ENCODE measurements at places on chromosomes 7 and 10.
A peak's percentile ranks its signal among the peaks of the same experiment; 100 is the strongest.

DNA sequence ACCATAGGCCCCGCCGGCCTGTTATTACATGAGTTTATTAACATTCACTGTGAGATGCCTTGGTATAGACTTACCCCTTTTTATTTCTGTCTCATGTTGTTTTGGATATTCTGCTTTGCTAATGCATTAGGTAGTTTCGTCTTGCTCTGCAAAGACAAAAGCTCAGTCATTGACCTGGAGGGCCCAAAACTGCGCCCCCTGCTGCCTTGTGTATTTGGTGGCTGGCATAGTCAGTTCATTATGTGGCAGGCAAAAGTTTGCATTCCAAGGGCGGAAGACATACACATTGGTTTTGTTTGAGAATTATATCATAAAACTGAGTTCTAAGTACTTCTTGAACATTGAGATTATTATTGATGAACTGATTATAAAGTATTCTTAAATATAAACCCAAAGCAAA lies 372.5 kb downstream of the SDK1 start:
- peak; percentile 43 for DNase-seq

GRCh38 chr10:38047666-38048065 lies 37.2 kb downstream of the ZNF33A start:
- no peak for DNase-seq

DNA sequence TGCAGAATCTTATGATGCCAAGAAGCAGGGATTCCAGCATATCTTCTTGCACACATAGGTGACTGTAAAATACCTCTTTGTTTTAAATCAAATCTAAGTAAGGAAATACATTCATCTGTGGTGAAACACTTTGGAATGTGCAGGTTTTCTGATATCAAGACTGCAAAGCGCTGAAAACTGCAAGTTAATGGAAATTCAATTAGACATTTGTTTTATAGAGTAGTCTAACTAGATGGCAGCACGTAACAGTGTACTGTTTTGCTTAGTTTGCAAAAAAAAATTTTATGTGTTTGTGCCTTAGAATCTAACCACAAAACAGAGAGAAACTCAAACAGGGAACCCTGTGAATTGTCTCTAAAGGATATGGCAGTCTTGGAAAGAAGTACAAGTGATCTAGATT lies 259.2 kb downstream of the HDAC9 start:
- DNase-seq, result no peak

DNA sequence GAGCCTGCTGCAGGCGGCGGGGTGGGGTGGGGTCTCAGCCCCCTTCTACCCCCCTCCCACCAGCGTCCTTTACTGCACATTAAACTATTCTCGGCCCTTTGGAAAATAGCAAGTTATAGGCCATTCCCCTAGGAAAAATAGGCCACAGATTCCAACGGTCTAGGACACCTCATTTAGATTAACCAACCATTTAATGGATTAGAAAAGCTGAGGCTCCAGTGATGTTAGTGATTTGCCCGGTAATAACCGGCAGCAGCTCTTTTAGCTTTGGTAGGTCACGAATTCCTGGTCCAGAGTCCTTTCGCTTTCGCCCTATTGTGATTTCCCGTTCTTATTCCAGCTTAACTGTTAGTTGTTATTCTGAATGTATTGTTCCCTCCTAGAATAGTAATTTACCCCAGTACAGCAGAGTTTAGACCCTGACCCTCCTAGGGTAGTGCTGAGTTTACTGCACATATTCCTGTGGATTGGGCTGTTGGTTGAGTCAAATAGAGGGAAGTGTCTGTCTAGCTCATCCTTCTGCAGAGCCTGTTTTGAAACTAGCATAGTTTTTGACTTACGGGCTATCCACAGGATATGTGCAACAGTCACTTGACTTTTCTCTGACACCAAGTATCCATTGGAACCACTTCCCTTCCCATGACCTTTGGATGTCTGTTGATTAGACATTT lies 754 bp downstream of the GSTO1 start:
- no peak for DNase-seq

DNA sequence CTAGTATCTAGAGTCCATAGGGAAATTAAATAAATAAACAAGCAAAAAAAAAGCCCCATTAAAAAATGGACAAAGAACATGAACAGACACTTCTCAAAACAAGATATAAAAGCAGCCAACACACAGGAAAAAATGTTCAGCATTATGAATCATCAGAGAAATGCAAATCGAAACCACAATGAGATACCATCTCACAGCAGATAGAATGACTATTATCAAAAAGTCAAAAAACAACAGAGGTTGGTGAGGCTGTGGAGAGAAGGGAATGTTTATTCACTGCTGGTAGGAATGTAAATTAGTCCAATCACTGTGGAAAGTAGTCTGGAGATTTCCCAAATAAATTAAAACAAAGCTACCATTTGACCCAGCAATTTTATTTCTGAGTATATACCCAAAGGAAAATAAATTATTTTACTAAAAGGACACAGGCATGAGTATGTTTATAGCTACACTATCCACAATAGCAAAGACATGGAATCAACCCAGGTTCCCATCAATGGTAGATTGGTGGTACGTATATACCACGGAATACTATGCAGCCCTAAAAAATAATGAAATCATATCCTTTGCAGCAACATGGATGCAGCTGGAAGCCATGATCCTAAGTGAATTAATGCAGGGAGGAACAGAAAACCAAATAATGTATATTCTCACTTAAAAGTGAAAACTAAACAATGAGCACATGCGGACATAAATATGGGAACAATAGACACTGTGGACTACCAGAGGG lies 366.5 kb upstream of the SEMA3C start:
- DNase-seq, result no peak

GRCh38 chr10:74334221-74334620 lies 183.2 kb downstream of the ADK start:
- DNase-seq, result no peak

- DNase-seq, result no peak
Measured at GRCh38 chr7:11373546-11374142, 400.0 kb downstream of the PHF14 start.

GRCh38 chr10:108632144-108632543 lies 1291.2 kb downstream of the XPNPEP1 start:
- DNase-seq, result no peak
